Frontal cortex (tissue), 4 donors: ENCODE measurements at places on chromosomes 16 and 17. TPM values are rescaled to one million over a fixed set of nuclear protein-coding genes. Genes with fewer than 3 reads are reported as not detected.

DNA sequence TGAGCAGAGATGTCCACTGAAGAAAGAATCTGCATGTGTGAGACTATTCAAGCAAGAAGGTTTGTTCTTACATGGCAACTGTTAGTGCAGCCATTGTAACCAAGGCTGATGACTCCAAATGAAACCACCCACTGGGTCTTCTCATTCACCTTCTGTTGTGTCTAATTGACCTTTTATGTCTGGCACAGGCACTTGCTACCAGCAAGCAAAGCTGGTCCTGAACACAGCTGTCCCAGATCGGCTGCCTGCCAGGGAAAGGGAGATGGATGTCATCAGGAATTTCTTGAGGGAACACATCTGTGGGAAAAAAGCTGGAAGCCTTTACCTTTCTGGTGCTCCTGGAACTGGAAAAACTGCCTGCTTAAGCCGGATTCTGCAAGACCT lies 3.6 kb downstream of the CDC6 start:
- DNase-seq = no peak

- DNase-seq = no peak
These were observed 90.2 kb downstream of the MARCHF10 start for GRCh38 chr17:62717889-62718288.

DNA sequence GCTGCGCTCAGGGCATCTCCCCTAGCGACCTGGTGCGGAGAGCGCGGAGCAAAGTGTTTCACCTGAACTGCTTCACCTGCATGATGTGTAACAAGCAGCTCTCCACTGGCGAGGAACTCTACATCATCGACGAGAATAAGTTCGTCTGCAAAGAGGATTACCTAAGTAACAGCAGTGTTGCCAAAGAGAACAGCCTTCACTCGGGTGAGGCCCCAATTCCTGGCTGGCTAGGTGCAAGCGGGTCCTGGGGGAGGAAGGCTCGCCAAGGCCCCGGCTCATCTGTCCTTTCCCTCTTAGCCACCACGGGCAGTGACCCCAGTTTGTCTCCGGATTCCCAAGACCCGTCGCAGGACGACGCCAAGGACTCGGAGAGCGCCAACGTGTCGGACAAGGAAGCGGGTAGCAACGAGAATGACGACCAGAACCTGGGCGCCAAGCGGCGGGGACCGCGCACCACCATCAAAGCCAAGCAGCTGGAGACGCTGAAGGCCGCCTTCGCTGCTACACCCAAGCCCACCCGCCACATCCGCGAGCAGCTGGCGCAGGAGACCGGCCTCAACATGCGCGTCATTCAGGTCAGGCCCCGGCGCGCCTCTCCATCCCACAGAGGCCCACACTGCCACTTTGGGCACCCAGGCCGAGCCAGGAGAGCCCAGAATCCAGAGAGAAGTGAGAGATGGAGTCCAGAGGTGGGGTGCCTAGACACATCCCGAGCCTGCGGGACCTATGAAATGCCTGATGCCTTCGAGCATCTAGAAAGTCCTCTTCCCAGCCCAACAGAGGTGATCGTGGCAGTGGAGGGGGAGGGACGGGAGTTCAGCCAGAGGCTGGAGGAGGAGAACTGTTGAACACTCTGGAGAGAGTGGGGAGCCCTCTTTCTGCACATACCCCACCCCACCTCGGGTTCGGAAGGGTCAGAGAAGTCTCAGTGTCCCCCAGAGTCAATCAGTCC lies 3.3 kb downstream of the LHX1 start:
- no peak for DNase-seq

DNA sequence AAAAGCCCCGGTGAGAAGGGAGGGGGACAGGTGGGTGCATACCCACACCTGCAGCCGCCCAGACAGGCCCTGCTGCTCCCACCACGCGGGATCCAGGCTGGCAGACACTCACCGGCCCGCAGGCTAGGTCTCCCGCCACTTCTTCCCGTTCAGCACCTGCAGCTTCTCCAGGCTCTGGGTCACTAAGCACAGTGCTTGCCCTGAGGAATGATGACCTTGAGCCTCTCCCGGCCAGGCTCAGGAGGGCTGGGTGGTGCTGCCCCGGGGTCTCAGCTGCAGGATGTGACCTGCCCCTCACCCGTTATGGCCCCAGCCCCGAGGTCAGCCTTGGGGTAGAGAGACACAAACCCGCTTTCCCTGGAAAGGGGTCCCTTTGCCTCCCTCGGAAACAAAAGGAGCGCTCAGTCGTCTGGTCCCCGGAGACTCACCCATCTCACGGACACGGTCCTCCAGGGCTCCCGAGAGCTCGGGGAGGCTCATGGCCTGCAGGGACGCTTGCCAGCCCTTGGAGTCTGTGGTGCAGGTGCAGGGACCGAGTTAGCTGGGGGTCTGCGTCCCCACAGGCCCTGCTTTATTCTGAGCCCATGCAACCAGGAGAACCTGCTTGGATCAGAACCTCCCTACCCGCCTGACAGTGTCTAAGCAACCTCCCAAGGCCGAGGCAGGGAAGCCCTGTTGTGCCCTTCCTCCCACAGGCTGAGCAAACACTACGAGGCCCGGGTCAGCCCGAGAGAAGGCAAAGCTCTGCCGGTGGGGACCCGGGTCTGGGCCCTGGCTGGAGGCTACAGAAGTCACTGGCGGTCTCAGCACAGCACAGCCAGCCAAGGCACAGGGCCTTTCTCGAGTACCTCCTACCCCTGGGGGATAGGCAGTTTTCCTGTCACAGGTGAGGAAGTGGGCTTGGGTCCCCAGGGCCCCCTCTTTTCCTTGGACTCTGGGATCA lies 3.8 kb downstream of the NUDT16L1 start:
- peak; percentile 17 for DNase-seq

GRCh38 chr16:69927056-69927757 lies 23.9 kb upstream of the CLEC18A start:
- DNase-seq = no peak

DNA sequence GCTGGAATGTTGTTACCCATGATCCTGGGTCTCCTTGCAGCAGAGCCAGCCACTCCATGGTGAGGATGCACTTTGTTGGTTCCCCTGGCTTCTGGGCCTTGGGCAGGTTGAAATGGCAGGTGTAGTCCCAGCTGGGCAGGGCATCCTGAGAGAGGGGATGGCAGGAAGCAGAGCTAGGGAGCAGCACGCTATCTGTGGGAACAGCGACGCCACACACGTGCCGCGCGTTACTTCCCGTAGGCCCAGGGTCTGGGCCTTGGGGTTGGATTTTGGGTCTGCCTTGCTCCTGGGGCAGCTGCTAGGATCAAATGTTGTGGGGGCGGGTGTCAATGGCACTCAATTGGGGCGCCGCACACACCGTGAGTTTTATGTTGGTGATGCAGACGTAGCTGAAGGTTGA lies 368.0 kb downstream of the CPPED1 start:
- no peak for DNase-seq

GRCh38 chr16:15553313-15554088 lies 89.5 kb downstream of the MARF1 start:
- no peak for DNase-seq

DNA sequence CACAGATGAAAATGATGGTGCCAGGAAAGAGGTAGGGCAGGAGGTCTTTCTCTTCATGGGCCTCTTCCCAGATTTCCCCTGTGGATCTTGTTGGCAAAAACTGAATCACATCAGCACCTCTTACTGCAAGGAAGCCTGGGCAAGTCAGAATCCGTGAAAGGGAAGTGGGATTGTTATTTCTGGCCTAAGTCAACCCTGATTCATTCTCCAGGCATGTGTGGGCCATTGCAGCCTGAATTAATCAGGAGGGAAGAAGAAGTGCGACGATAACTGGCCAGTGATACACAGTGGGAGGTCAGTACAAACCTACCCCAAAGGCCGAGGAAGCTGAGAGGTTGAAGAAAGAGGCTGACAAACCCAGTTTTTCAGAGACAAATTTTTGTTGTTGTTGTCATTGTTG lies 17.9 kb upstream of the NSMCE1 start:
- no peak for DNase-seq

DNA sequence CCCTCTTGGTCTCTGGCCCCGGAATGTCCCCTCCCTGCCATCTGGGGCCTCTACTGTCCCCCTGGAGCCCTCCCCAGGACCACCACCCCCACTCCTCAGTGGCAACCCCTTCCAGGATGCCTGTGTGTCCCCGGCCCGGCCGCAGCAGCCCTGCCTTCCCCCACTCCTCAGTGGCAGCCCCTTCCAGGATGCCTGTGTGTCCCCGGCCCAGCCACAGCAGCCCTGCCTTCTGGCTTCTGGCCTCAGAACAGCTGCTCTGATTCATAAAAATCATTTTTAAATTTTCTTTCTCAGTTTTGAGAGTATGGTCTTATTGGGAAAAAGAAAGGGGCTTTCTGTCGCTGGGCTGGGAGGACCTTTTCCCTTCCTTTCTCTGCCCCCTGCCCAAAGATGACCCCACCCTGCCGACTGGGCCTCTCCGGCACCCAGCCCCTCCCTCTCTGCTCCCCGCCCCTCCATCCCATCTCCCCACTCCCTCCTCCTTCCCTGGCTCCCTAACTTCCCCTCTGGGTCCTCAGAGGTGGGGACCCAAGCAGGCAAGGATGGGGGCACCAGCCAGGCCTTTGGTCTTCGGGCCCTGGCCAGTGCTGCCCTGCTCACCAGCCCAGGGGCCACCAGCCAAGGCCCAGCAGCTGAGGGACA lies 40.5 kb downstream of the BAHCC1 start:
- DNase-seq = no peak

DNA sequence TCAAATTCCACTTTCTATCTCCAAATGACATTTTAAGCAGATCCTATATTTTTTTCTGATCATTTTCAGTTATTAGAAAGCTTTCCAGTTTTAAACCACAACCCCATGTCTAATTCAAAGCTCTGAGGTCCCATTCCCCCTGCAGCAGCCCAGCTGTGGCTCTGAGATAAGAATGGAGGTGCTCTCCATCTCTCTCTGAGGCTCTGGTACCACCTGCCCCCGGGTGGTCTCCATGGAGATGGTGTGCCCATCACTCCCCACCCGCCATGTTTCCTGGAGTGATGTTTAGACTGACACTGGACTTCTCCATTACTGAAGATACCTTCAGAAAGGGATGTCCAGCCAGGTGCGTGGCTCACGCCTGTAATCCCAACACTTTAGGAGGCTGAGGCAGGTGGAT lies 68.1 kb upstream of the SEC14L1 start:
- DNase-seq = no peak

GRCh38 chr17:66582373-66583111 lies 252.4 kb upstream of the CACNG5 start:
- DNase-seq = no peak

DNA sequence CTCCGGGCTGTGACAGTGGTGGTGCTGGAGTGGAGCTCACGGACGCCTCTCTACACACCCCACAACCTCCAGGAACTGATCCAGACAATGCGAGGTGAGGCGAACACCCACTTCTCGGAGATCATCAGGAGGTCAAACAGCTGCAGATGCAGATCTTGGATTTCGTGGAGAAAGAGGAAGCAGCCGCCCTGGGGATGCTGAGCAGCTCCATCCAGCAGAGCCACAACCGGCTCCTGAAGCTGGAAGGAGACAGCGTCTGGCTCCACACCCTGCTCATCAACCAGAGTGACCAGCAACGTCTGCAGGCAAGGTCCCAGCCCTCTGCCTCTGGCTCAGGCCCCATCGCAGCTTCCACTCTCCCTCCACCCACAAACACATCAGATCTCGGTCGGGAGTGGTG lies 13.2 kb upstream of the SLC16A5 start:
- no peak for DNase-seq

DNA sequence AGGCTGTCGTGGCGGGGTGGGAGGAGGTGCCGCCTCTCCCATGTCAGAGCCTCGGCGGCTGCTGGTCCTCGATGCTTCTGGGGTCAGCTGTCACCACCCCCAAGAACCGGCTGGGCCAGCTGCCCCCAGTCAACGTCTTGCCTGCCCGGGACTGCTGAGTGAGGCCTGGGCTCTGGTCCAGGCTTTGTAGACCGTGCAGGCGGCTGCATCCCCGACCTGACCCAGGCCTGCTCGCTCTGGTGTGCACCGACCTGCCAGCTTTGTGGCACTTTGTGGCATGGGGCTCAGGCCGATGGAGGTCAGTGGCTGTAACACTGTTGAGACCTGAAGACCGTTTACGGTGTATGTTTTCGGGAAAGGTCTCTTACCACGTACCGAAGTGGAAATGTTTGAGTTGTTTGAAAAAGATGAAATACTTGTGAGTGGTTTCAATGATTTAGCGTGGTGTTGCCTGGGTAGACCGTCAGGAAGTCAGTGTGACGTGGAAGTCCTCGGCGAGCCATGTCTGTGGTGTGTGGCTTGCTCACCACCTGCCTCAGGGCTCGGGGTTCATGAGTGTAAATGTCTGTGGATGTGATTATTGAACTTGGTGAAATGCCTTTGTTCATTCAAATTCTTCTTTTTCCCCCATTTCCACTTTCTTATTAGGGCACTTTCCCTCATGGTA lies 53.2 kb upstream of the ZNF750 start:
- DNase-seq = no peak

- DNase-seq = peak; percentile 9
These were observed 713 bp downstream of the COX11 start for GRCh38 chr17:54967621-54968261.

GRCh38 chr17:78745407-78746088 lies 36.5 kb downstream of the CYTH1 start:
- no peak for DNase-seq

DNA sequence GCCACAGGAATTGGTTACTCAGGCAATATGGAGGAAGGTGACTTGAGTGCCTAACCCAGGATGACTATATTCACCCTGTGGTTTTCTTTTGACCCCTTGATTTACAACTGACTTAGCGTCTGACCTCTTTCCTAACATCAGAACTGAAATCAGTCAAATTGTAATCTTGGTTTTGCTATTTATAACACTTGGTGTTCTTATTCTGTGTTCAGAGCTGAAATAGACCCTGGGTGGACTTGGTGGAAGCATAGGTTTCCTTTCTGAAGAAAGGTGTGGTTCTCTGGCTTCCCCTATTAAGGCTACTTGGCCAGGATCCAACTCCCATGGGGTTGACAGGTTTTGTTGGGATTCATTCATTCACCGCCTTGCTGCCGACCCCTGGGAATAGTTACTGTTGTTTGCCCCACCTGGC lies 80.8 kb downstream of the CLEC16A start:
- DNase-seq = no peak

GRCh38 chr17:7478276-7479212 lies 887 bp downstream of the ZBTB4 start:
- DNase-seq = peak; percentile 75

DNA sequence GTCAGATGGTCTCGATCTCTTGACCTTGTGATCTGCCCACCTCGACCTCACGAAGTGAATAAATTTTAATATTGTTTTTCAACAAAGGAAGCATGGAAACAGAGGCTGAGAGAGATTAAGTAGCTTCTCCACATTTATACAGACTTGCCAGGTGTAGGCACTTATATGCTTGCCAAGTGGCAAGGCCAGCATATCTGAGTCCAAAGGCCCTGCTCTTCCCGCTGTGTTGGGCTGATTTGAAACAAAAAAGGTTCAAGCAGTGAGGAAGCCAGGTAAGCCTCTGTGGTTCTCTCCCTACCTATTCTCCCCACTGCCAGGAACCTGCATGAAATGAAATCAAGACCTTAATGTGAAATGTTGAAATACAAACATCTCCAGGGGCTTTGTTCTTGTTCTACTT lies 7.5 kb upstream of the SLC6A4 start:
- DNase-seq = no peak

MOSMO gene
- 41.2 TPM for total RNA-seq

HEATR9 gene
- not detected for total RNA-seq

CA7 gene
- not detected for total RNA-seq

CCDC78 gene
- total RNA-seq = 4.5 TPM

METTL16 gene
- 15.1 TPM for total RNA-seq

KRTAP4-3 gene
- total RNA-seq = not detected

C16orf54 gene
- total RNA-seq = 0.41 TPM
